ENCODE measurements at places on chromosomes 7 and 10. TPM values are rescaled to one million over a fixed set of nuclear protein-coding genes. Genes with fewer than 3 reads are reported as not detected.

DNA sequence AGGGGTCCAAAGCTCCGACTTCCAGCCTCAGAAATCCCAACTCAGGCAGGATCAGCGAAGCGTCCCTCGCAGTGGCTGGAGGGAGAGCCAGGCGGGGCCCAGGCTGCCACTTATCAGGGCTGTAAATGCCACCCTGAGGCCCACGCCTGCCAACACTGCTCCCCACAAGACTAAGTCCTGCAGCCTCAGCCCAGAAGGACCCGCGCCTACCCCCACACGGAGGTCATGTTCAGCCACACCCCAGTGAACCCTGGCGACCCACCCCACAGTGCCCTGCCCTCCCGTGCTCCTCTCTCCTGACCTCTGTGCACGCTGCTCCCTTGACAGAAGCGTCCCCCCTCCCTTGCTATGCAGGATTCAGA is 3.2 kb downstream of the PSMG3 start:
- no peak for DNase-seq

DNA sequence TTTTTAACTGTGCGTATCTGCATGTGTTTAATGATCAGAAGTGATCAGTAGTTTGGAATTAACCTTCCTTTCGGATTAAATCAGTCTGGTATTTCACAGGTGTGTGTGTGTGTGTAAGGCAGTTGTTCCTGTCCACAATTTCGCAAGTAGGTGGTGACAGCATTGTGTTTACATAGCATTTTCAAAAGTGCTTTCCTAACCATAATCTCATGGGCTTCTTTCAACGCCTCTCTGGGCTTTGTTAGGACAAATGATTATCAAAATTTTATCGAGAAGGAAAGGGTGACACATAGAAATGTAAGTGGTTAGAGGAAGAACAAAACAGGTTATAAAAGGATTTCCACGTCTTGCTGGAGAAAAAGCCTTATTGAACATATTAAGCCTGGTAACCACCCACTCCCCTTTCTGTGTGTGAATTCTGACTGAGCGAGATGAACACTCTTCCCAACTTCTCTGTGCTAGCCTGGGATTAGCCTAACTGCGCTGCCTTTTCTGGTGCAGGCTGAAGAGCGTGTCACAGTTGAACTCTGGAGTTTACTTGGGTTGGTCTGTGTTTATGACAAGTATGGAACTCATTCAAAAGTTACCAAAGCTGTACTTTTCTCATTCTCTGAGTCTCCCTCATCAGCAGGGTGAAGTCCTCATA is 292.3 kb upstream of the PITRM1 start:
- DNase-seq = no peak

DNA sequence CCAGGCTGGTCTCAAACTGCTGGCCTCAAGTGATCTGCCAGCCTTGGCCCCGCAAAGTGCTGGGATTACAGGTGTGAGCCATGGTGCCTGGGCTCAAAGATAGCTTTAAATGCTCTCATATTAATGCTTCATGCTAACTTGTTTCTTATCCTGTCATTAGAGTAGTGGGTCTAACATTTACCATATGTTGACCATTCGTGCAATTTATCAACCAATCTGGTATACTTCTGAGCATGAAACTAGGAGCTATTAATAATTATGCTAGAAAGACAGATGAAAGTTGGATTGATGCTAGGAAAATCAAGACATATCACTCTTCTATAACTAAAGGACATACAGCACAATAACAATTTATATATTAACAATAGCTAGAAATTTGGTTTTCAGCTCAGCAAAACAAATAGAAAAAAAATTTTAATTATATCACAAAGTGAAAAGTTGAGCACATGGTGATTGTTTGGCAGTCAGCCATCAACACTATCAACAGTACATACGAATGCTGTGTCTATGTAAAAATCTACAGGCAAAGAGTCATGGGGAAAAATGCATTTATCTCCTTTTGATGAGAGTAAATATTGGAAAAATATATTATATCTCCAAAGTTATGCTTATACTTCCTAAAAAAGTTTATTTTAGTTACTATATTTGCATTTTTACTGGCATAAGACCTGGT is 112.1 kb upstream of the ABCB5 start:
- no peak for DNase-seq

DNA sequence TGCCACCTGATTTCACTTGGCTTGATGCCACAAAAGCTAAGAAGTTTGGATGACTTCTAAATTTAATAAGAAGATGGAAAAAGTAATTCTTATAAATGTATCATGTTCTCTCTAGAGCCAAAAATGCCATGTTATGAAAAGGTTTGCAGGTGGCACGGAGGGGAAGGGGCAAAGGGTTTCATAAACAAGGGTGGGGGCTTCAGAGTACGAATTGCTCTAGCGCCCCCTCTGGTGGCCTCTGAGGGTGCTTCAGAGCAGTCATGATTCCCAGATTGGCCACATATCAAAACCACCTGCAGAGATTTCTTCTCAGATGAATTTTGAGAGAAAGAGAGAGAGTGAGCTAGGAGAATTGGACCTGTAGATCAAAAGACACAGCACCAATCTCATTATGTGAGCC is 208.6 kb upstream of the YAE1 start:
- DNase-seq = no peak

GRCh38 chr10:119361037-119361436 is 153.7 kb downstream of the GRK5 start:
- no peak for DNase-seq

DNA sequence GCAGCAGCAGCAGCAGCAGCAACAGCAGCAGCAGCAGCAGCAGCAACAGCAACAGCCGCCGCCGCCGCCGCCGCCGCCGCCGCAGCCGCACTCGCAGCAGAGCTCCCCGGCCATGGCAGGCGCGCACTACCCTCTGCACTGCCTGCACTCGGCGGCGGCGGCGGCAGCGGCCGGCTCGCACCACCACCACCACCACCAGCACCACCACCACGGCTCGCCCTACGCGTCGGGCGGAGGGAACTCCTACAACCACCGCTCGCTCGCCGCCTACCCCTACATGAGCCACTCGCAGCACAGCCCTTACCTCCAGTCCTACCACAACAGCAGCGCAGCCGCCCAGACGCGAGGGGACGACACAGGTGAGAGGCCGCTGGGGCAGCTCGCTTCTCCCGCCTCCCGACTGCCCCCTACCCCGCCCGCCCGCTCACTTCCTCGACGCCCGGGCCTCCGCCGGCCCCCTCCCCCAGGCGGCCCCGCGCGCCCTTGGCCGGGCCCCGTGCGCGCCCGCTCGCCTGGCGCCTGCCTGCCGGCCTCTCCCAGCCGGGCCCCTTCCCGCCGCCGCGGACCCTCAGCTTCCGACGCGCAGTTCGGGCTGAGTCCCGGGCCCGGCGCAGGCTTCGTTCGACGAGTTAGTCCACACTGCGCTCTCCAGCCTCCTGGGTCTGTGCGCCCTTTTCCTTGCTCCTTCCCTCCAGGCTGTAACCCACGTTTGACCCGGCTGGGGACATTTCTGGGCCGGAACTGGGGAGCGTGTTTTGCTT is 882 bp downstream of the DLX6 start:
- no peak for DNase-seq

- no peak for DNase-seq
Observed at GRCh38 chr10:116825901-116826300, 23.4 kb upstream of the ENO4 start.

DNA sequence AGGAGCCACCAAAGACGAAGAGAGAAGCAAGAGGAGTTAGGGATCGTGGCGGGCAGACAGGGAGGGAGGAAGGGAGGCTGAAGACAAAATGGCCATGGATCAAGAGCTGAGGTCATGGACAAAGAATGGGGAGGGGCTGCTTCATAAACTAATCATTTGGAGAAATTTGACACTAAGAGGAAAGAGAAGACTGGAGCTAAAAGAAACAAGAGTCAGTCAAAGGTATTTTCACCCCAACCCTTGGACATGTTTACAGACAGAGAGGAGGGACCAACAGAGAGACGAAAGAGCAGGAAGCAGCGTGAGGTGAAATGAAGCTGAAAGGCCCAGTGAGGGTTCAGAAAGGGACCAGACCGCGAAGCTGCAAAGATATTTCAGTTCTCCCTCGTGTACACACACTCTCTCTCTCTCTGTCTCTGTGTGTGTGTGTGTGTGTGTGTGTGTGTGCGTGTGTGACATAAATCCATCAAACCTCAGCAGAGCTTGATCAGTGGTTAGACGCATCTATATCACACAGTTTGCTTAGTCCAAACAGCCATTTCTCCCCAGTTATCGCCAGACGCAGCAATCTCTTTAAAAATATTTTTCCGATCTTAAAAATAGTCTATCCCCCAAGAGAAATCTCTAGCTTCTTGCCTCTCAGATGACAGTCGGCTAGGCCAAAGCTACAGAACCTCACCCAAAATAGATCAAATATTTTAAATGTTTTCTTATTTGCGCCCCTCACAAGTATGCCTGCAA is 12.5 kb upstream of the CALD1 start:
- no peak for DNase-seq

- DNase-seq = no peak
Observed at GRCh38 chr10:85927952-85928665, 438.5 kb downstream of the GRID1 start.

GRCh38 chr10:67075491-67075971 is 149.7 kb downstream of the LRRTM3 start:
- DNase-seq = no peak

GRCh38 chr10:29119374-29119773 is 169.5 kb upstream of the LYZL1 start:
- DNase-seq = no peak

HIPK2 gene
- total RNA-seq = 45.1 TPM

FOXI2 gene
- total RNA-seq = not detected

CYP26C1 gene
- 0.43 TPM for total RNA-seq

CALML3 gene
- not detected for total RNA-seq

UMAD1 gene
- total RNA-seq = 9.8 TPM

SPDYE2 gene
- total RNA-seq = not detected

Measured in epithelial cell of proximal tubule (primary cell).